ENCODE measurements at places on chromosomes 16 and 17.

DNA sequence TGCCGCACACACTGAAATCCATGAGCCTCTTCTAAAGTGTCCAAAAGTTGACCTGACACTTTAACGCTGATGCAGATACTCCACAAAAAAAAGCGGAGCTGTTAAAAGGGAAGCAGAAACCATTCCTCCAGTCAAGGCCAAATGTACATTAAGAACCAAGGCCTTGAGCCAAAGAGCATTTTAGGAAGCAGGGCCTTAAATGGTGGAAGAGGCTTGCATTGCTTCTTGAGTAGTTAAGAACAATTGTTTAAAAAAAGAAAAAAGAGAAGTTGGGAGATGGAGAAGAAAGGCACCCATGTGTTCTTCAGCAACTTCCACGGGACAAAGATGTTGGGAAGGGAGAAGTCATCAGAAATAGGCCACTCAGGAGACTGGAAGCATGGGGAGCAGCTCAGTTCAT is 6.3 kb downstream of the ZFHX3 start:
- no peak for DNase-seq

DNA sequence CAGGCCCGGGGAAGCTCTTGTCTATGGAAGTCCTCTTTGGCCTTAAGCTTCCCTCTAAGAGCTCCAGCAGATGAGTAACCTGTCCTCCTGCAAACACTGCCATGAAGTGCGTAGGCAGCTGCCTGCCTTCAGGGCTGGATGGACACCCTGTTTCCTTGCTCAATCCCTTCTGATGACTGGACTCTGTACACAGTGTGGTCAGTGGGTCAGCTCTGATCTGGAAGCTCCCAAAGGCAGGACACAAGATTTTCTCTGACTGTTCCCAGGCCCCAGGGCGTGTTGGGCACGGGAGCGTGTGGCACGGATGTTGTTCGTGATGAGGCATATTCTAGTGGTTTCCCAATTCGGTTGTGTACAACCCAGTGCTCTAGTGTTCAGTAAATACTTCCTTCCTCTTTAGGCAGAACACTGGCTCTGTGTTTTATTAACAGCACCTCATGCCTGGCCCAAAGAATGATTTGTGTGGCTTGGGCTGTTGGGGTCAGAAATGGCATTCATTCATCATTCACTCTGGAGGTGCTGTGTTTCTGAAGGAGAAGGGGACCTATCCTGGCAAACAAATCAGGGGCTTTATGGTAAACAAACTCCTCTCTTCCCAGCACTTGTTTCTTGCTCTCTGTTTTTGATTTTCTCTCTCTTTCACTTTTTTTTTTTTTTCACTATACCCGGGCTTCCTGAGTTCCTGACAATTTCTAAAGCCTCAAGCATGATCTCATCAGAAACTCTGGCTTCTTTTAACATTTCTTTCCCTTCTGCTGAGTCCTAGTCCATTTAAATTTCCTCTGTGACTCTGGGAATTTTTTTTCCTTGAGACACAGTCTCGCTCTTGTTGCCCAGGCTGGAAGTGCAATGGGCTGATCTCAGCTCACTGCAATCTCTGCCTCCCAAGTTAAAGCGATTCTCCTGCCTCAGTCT is 12.0 kb upstream of the RNF157 start:
- no peak for DNase-seq

DNA sequence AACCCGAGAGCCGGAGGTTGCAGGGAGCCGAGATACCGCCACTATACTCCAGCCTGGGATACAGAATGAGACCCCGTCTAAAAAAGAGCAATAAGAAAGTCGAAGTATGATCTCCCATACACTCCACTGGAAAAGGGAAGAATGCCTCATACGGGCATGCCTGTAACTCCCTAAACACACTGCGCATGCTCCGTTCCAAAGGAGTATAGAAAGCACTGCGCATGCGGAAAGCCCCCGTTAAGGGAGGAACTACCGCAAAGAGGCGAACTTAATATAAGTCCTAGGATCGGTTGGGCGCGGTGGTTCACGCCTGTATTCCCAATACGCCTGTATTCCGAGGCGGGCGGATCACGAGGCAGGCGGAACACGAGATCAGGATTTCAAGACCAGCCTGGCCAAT is 313.1 kb upstream of the ERCC4 start:
- DNase-seq, result no peak

GRCh38 chr17:58060596-58061191 is 22.5 kb upstream of the DYNLL2 start:
- no peak for DNase-seq

DNA sequence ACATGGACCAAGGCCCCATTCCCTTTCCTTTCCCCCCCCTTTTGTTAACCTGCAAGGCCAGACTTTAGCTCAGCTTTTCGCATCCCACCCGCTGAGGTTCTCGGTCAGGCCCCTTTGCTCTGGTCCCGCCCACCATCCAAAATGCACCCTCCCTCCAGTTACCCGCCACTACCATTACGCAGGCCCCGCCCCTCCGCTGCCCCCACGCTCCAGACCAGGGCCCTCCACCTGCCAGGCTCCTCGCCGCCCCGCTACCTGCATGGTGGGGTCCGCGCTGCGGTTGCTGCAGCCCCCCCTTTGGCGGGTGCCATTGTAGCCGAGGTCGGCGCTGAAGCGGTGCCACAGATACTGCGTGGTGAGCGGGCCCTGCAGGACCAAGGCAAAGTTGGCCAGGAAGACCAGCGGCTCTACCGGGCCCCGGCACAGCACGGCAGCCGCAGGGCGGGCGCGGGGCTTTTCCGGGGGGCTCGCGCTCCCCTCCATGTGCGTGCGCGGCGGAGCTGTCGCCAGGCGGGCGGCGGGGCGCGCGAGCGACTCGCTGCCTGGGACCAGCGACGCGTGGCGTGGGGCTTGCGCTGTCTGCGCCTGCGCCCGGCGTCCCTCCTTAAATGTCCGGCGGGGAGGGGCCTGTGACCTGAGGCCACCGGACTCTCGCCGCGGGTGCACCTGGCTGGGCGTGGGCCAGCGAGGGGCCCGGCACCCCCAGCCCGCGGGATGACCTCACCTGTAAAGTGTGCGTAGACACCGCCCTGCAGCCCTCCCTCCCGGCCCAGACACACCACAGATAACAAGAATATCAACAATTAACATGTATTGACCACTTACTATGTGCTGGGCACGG is at the start of gene SLC46A1:
SLC46A1 (minus strand) TSS at position 581 of the 841 bp plus-strand sequence; CDS start at position 483, 98 bp downstream.
- DNase-seq, result no peak

DNA sequence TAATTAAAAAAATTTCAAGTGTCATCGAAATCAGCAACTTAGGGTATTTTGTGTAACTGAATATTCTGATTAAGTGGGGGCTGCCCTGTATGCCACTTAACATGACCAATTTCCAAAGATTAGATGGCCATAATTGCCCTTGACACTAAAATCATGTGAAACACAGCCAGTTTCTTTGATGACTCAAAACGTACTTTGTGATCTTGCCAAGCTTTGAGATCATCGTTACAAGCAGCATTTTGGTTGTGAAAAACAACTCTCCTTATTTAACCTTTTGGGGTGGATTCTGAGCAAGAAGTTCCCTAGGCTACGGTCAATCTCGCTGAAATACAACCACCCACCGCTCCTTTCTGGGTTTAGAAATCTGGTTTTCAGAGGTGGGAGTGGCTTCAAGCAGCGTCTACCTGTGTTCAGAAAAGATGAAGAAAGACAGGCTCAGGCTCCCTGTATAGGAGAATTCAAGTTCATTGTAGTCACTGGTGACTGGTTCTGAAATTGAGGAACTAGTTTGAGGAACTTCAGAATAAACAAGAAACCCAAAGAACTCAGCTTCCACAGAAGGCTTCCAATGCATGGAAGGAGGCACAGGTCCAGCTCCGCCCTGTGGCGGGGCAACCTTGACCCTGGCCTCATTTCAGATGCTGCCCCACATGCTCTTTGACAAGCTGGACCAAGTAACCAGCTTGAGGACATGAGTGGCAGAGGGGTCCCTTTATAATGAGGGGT is 9.4 kb downstream of the MAP3K14 start:
- no peak for DNase-seq

GRCh38 chr17:62109924-62110323 is 44.8 kb upstream of the MED13 start:
- DNase-seq, result no peak

DNA sequence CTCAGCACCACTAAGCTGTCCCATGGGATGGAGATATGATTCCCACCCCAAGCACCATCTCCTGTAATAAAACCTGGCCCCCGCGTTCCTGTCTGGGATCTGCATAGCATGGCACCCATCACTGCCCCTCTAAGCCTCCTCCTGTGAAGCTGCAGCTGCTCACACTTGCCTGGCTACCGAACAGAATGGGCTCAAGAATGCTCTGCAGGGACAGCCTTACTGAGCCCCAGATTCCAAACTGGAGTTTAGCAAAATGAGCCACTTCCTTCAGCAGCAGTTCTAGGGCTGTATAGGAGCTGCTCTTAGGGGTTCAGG is 256.1 kb downstream of the CPPED1 start:
- no peak for DNase-seq

GRCh38 chr17:39973496-39973895 is 7.1 kb upstream of the PSMD3 start:
- no peak for DNase-seq

- DNase-seq, result no peak
These were observed 1.1 kb downstream of the CDH15 start for GRCh38 chr16:89172528-89173173.
